ENCODE measurements at places on chromosomes 6 and 20.
A peak's percentile ranks its signal among the peaks of the same experiment; 100 is the strongest.

- peak; percentile 41 for DNase-seq
These were observed 17.3 kb downstream of the PLN start for GRCh38 chr6:118565311-118565960.

DNA sequence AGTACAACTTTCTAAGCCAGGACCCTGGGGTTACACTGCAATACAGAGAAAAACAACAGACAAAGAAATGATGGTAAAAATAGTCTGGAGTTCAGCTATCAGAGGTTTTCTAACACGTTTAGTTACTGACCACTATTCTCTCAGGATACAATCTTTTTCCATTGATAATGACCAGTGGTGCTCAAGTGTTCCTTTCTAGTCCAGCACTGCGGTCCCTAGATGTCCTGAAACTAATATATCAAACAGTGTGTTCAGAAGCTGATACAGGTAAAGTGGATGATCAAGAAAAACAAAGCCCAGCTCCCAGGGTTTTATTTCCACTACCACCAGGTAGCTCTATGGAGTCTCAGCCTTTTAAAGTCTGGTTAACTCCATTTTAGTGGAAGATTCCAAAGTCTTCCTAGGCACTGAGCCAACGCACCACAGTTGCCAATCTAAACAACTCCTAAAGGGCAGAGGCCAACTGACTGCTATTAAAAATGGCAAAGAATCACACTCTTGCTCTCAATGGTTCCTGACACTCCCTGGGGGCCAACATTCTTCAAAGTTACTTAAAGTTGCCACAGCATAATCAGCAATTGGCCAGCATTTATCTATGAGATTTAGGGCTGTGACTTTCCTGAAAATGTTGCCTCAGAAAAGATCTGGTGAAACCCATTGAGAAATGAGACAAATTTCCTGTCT is 38.2 kb downstream of the DZANK1 start:
- DNase-seq: no peak

GRCh38 chr6:138487102-138487604 is 12.1 kb downstream of the NHSL1 start:
- no peak for DNase-seq

DNA sequence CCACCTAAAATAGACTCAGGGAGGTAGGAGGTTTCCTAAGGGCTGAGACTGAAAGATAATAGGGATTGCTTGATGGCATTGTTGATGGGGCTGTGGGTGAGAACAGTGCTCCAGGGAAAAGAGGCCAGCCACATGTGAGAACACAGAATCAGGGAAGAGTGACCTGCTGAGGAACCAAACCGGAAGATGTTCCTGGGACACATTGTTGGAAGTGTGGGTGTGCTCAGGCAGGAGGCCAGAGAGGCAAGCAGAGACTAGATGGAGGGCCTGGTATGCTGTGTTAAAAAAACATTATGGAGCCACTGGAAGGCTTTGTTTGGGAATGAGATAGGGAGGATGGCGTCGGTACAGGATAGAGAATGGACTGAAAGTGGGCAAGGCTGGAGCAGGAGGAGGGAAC is 23.3 kb downstream of the RNF144B start:
- no peak for DNase-seq

DNA sequence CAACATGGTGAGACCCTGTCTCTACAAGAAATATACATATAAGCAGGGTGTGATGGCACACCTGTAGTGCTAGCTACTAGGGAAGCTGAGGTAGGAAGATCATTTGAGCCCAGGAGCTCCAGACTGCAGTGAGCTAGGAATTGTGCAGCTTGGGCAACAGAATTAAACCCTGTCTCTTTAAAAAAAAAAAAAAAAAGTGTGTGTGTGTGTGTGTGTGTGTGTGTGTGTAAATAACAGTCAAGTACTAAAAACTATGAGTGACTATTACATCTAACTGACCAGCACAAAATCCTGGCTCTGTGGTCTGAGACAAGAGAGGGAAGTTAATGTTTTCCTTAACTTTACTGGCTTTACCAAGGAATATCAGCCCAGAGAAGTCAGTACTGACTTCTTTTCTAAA is 32.8 kb downstream of the REPS1 start:
- no peak for DNase-seq
